ENCODE measurements at places on chromosomes 2 and 18. TPM values are rescaled to one million over a fixed set of nuclear protein-coding genes. Genes with fewer than 3 reads are reported as not detected.

The KYNU gene
- polyA plus RNA-seq: 2.4 TPM

The STRN gene
- 9.2 TPM for polyA plus RNA-seq

The RFX8 gene
- 0.08 TPM for polyA plus RNA-seq

The PAPOLG gene
- 3.2 TPM for polyA plus RNA-seq

The SALL3 gene
- not detected for polyA plus RNA-seq

The RGPD3 gene
- 0.12 TPM for polyA plus RNA-seq

The ANKRD36B gene
- 14.3 TPM for polyA plus RNA-seq

The SLC11A1 gene
- polyA plus RNA-seq: 1.1 TPM

The RNF125 gene
- 1.2 TPM for polyA plus RNA-seq

The CFAP65 gene
- 0.01 TPM for polyA plus RNA-seq

The NPPC gene
- 2.2 TPM for polyA plus RNA-seq

The SLC14A1 gene
- 0.44 TPM for polyA plus RNA-seq

The CFC1 gene
- polyA plus RNA-seq: not detected

The ITSN2 gene
- polyA plus RNA-seq: 33.2 TPM

The STARD7 gene
- polyA plus RNA-seq: 34.9 TPM

The IL37 gene
- 0.06 TPM for polyA plus RNA-seq

The RAB17 gene
- polyA plus RNA-seq: 7.0 TPM

The KIAA2012 gene
- polyA plus RNA-seq: not detected

The NEURL3 gene
- polyA plus RNA-seq: 0.06 TPM

The MAPRE3 gene
- 7.4 TPM for polyA plus RNA-seq

The GPR55 gene
- polyA plus RNA-seq: 0.88 TPM

The CELF4 gene
- polyA plus RNA-seq: 0.06 TPM

The CACNB4 gene
- 1.3 TPM for polyA plus RNA-seq

The EHD3 gene
- 24.1 TPM for polyA plus RNA-seq

The MYOM1 gene
- 1.7 TPM for polyA plus RNA-seq

The GAREM1 gene
- polyA plus RNA-seq: 6.1 TPM

The SLC4A3 gene
- 2.5 TPM for polyA plus RNA-seq

The TMEFF2 gene
- polyA plus RNA-seq: 0.02 TPM

The STAMBP gene
- polyA plus RNA-seq: 26.0 TPM

The SMC6 gene
- polyA plus RNA-seq: 9.2 TPM

The CFAP221 gene
- polyA plus RNA-seq: 0.08 TPM

The ERICH2 gene
- not detected for polyA plus RNA-seq

The LRP2 gene
- polyA plus RNA-seq: not detected

The CD28 gene
- 0.09 TPM for polyA plus RNA-seq

The EPHA4 gene
- polyA plus RNA-seq: 6.0 TPM

The ANKRD29 gene
- polyA plus RNA-seq: 14.8 TPM

The SCG2 gene
- polyA plus RNA-seq: 0.09 TPM

The CRYGC gene
- polyA plus RNA-seq: not detected

The GDF7 gene
- polyA plus RNA-seq: 0.56 TPM

The MYL12B gene
- 573 TPM for polyA plus RNA-seq

The PPIL3 gene
- polyA plus RNA-seq: 21.5 TPM

The KIF5C gene
- 0.16 TPM for polyA plus RNA-seq

The ABCG5 gene
- polyA plus RNA-seq: 0.01 TPM

The SATB2 gene
- polyA plus RNA-seq: 0.33 TPM

The CLEC4F gene
- polyA plus RNA-seq: 0.14 TPM

The PREPL gene
- polyA plus RNA-seq: 8.4 TPM

The RANBP2 gene
- polyA plus RNA-seq: 7.1 TPM

The LAMA1 gene
- 0.16 TPM for polyA plus RNA-seq

The RUFY4 gene
- 0.52 TPM for polyA plus RNA-seq

The FEV gene
- polyA plus RNA-seq: not detected

The RBM43 gene
- 1.6 TPM for polyA plus RNA-seq

The PAIP2B gene
- 4.7 TPM for polyA plus RNA-seq

The SRD5A2 gene
- not detected for polyA plus RNA-seq

The NT5DC4 gene
- not detected for polyA plus RNA-seq

The ABCG8 gene
- polyA plus RNA-seq: not detected

The ERBB4 gene
- polyA plus RNA-seq: under 0.01 TPM

The SERPINB7 gene
- polyA plus RNA-seq: 0.94 TPM

The NIFK gene
- 38.2 TPM for polyA plus RNA-seq

The SLC20A1 gene
- polyA plus RNA-seq: 10.1 TPM
